ENCODE measurements at places on chromosomes 4 and X.

DNA sequence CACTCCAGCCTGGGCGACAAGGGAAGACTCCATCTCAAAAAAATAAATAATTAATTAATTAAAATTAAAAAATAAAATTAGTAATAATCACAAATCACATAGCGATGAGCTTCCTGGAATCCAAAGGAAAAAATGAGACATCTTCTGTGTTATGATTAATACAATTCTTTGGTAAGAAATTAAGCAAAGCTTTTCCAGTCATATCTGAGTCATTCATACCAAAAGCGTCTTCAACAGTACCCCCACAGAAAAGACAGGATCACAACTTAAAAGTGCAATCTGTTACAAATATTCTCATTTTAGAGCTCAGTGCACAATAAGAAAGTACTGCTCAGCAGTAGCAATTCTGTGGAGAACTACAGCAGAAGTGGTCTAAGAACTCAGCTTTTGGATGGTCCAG, 168.5 kb upstream of the MXRA5 start:
- DNase-seq = no peak

DNA sequence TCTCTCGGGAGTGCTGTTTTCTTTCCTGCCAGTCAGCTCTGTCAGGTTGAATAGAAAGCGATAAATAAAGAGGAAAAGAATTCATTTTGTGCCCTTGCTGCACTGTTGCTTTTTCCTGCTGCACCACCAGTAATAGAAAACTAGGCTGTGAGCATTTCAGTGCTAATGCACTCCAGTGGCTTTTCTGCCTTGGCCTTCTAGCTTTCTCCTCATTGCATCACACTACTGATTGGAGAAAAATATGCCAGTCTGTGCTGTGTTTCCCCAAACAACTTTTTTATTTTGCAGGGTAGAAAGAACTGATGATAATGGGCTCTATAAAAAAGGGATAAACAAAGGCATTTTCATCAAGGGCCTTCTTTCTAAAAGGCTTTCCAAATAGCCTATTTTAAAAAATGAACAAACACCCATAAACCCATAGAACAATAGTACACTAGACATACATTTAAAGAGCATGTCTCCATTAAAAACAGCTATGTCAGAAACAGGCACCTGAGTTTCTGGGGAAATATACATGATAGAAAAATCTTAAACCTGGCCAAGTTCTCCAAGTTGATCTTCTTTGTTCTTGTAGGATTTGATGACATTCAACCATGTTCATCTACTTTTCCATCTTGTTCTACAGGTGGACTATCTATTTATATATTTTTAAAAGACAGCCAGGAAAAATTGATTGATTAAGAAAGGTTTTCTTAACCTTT, 86.3 kb downstream of the GPRIN3 start:
- DNase-seq = no peak

DNA sequence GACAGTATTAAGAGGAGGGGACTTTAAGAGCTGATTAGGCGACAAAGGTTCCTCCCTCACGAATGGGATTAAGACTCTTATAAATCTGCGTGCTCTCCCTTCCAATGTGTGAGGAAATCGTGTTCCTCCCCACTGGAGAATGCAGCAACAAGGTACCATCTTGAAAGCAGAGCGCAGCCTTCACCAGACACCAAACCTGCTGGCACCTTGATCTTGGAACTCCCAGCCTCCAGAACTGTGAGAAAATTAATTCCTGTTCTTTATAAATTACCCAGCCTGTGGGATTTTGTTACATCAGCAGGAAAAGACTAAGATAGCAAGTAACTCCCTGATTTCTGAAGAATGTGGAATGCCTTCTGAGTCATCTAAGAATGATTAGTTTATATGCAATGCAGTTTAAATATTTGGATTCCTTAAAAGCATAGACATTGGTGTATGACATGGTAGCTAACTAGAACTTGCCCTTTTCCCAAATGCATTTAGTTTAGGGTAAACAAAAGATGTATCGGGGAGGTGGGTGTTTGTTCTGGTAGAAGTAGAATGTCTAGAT, 86.1 kb downstream of the USP46 start:
- DNase-seq = no peak

GRCh38 chr4:121980643-121981042, 28.8 kb upstream of the TRPC3 start:
- no peak for DNase-seq

GRCh38 chrX:140434347-140434746, 70.5 kb downstream of the SOX3 start:
- DNase-seq = no peak

- no peak for DNase-seq
Observed at GRCh38 chr4:121738780-121739535, 26.0 kb downstream of the SMIM43 start.

DNA sequence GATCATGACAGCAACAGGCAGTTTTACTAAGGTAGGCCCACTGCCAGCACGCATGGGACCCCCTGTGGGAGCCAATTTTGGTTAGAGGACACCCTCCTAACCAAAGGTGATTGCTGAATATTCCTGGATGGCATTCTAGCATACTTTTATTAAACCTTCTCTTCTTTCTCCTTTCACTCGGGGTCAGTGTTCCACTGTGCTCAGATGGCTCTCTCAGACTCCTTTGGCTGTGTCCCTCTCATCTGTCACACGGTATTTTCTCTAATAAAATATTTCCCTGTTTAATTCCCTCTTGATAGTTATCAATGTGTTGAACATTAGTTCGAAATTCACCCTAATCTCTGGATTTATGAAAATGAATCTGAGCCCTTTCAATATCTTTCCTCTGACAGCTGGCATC, 1315.3 kb downstream of the FSTL5 start:
- DNase-seq = no peak

GRCh38 chr4:7361280-7361895, 73.3 kb downstream of the PSAPL1 start:
- DNase-seq = no peak

DNA sequence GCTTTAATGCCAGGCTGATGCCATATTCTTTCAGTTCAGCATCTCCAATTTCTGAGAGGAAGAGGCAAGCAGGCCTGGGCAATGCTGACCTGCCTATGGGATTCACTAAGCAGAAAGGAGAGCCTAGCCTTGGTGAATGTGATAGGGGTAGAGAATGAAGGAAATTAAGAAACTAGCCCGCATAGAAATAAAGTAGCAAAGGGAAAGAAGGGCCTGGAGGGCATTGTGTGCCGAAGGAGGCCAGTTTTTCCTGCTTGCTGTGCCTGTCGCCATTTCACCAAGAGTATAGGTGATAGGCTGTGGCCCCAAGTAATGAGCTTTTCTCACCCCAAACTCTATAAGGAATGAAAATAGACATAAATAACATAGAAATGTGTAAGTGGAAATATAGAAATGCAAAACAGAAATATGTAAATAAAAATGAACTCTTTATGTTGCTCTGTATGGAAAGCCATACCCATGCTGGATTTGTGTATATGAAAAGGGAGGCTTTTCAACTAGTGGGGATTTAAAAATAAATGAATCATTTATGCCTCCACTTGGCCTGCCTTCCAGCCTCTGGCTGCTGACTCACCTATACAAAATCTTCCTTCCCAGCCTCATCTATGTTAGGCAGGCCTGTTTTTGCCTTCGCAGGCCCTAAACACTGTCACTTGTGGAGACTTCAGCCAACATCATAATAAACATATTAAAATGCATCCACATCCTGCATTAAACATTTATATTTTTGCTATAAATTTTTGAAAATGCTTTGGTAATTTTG, 5.1 kb upstream of the OCRL start:
- DNase-seq = no peak

GRCh38 chr4:20422398-20422797, 170.7 kb downstream of the SLIT2 start:
- no peak for DNase-seq

DNA sequence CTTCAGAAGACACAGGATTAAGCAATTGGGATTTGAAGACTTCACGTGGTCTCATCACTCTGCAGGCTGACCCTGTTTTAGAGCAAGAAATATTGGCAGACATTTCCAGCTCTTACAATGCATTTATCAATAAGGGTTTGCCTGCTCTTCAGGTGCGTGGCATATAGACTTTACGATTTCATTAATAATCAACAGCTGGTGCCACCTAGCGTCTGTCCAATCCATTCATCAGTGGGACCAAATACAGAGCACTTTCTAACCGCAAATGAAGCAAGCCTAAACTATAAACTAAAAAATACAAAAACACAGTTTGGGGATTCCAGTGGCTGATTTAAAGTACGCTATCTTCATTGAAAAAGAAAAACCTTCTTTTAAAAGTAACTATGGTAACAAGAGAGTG, 125.4 kb upstream of the DMD start:
- no peak for DNase-seq

- no peak for DNase-seq
Observed at GRCh38 chrX:122500556-122500955, 683.5 kb upstream of the GRIA3 start.

DNA sequence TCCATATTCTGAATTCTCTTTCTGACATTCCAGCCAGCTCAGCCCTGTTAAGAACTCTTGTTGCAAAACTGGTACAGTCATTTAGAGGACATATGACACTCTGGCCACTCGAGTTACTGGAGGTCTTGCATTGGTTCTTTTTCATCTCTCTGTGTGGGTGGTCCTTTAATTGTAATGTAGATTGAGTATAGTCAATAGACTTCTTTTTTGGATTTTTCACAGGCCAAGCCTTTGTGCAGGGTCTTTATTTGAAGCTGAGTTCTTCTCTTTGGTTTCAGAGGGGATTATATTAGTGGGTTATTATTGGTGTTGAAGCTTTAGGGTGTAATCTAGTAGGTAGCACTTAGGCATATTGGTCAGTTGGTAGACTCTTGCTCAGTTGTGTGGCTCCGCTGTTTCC, 118.0 kb upstream of the GIMD1 start:
- DNase-seq = no peak

DNA sequence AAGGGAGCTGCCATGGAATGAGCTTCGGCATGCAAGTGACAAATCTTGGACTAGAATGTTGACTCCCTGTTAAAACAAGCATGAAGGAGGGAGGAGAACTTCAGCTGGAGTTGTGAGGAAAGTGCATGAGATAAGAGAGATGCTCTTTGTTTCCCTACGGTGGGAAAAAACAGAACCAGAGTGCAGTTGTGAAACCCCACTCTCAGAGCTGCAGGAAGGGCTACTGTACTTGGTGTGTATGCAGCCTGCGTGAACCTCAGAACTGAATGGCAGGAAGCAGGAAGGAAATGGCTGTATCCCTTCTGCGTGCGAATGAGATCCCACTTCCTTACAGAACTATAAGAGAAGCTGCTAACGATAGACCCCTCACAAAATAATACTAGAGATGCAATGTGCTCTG, 57.2 kb downstream of the EGF start:
- DNase-seq = no peak

DNA sequence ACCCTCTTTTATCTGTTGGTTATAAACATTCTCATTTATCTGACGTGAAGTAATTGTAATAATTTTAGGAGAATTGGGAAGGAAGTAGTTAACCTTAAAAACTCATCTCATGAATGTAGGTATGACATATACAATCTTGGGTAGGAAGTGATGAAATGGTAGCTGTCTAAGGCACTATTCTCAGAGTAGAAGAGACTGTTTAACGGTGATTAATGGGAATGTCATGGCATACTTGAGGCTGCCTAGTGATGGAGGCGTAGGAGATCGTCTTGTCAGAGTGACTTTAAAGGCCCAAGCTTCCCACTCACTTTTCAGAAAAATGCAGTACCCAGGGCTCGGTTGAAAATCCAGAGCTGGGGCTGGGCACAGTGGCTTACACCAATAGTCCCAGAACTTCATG, 19.4 kb upstream of the AGA start:
- no peak for DNase-seq

DNA sequence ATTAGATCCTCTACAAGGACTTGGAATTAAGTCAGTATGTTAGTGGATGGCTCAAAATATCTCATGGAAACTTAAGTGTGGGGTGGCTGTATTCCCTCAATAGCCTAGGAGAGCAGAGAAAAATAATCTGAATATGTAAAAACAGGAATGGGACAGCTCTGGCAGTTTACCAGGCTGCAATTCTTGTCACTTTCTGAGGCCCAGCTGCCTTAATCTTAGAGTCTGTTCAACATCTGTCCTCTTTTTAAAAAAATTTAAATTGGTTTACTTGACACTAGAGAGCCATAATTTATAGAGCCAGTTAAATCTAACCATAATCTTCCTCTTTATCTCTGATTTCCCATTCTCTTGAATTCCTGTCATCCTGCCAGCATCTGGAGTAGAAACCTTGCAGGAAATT, 109.2 kb upstream of the CXCL13 start:
- no peak for DNase-seq

DNA sequence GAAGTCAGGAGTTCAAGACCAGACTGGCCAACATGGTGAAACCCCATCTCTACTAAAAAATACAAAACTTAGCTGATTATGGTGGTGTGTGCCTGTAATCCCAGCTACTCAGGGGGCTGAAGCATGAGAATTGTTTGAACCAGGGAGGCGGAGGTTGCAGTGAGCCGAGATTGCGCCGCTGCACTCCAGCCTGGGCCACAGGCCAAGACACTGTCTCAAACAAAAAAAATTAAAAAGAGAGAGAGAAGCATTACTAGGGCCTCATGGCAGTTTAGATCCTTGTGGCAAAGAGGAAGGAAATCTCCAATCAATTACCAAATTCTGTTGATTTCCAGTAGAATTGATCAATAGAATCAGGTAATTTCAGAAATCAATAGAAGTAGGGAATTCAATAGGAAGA, 16.8 kb upstream of the SLC34A2 start:
- no peak for DNase-seq

DNA sequence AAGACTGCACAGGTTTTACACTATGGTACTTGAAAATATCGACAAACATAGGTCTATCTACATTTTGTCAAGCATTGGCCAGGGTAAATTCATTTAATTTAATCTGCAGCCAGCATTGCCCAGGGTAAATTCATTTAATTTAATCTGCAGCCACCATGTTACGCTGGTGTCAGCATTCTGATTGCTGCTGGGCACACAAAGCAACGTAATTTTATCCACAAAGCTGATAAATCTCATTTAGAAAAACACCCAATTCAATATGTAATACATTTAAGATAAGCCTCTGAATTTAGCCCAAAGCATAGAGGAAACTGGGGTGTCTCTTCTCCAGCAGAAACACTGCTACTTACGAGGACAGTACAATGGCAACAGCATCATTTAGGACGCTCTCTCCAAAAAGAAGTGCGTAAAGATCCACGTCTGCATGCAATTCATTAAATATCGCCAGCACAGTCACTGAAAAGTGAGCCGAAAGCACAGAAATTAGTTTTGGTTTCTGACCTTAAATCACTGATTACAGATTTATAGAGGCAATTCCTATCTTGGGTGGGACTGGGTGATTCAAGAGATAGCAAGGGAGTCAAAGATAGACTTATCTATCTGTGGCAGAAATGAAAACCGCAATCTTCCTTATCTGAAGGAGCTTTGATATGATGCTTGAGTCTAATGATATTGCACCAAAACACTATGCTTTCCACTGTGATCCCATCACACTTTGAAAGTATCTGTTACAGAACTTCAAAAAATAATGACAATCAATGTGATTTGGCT, 88.8 kb downstream of the CHST7 start:
- DNase-seq = no peak

DNA sequence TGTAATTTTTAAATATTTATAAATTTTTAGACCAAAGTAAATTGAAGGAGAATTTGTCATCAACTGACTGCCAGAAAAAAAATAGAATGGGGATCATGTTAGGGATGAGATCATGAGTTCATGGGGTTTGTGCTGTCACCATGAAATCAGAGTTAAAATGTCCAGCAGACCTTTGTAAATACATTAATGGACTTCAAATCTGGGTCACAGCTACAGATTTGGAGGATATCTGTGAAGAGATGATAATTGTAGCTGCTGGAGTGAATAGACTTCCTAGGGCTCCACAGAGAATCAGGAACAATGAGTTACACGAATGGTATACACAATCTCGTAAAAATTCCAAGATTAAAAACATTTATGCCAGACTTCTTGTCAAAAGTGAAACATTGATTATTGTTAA, 6.6 kb downstream of the FSTL5 start:
- DNase-seq = no peak
